ENCODE measurements at places on chromosomes 6 and 20.

DNA sequence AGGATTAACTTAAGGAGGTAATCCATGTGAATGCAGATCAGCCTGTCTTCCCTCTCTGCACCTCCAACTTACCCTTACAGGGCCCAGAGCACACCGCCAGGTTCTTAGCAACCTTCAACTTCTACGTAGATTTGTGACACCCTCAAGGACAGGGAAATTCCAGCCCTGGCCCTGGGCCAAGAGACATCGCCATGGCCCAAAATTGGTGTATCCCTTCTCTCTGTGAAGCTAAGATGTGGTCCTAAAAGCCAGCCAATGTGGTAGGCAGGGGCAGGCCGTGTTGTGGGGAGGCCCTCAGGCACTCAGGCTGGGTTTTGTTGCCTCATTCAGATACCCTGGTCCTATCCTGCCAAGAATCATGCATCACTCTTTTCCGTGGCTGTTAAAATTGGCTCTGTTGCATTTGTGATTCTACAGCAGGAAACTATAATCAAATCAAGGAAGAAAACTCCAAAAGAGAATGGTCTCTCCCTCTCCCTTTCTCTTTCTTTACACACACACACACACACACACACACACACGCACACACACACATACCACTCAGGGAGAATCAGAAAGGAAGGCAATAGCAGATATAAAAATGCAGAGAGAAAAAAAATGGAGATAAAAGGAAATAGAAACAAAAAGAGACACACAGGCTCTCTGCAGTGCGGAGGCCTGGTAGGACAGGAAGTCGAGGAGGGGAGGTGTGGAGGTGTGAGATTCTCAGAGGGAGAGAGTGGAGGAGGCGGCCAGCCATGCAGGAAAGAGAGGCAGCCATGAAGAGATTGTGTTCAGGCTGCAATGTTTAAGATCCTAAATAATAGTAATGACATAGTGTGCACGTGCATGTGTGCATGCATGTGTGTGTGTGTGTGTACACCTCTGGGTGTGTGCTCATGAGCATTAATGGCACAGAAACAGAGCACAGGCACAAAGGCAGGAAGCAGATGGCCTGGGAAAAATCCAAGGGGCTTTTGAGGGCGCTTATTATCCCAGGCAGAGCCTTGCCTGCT lies 201.8 kb upstream of the LRFN2 start:
- no peak for DNase-seq

DNA sequence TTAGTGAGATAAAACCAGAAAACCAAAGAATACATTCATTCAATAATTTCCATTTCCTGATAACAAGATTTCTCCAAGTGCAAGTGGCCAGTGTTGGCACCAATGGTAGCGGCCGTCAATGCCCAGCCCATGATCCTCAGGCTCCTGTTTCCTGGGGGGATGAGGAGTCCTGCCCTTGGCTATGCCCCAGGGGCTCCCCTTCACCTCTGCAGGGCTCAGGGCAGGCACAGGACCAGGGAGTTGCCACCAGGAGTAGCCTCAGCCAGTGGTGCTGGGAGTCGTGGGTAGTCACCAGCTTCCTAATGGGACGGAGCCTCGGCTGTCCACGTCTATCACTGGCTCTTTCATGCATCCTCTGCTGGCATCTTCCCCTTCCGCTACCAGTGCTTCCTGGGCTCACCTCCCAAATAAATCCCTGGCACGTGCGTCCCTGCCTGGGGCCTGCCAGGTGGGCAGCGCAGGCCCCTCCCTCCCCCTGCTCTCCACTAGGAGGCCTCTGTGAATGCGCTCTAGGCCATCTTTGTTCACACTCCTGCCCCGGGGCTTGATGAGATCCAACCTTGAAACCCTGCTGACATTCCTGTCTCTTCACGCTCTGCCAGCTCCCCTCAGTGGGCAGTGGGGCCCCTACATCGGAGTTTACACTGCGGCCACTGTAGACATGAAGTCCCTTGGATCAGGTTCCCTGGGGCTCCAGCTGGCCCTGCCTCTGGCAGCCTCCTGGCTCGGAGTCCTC lies 215.7 kb downstream of the SYNDIG1 start:
- no peak for DNase-seq

DNA sequence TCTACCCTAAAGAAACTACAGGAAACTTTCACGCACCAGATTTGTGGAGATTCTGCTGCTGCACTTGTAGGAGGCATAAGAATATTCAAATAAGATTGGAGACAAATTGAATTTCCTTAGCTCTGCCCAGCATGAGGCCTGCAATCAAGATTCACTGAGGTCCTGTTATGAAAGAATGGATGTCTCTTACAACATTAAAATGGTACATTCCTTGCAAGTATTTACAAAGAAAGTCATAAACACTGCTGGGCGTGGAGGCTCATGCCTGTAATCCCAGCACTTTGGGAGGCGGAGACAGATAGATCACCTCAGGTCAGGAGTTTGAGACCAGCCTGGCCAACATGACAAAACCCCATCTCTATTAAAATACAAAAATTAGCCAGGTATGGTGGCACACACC lies 74.0 kb upstream of the MAP3K4 start:
- no peak for DNase-seq

GRCh38 chr6:157892363-157892877 lies 69.4 kb downstream of the SNX9 start:
- DNase-seq = no peak

DNA sequence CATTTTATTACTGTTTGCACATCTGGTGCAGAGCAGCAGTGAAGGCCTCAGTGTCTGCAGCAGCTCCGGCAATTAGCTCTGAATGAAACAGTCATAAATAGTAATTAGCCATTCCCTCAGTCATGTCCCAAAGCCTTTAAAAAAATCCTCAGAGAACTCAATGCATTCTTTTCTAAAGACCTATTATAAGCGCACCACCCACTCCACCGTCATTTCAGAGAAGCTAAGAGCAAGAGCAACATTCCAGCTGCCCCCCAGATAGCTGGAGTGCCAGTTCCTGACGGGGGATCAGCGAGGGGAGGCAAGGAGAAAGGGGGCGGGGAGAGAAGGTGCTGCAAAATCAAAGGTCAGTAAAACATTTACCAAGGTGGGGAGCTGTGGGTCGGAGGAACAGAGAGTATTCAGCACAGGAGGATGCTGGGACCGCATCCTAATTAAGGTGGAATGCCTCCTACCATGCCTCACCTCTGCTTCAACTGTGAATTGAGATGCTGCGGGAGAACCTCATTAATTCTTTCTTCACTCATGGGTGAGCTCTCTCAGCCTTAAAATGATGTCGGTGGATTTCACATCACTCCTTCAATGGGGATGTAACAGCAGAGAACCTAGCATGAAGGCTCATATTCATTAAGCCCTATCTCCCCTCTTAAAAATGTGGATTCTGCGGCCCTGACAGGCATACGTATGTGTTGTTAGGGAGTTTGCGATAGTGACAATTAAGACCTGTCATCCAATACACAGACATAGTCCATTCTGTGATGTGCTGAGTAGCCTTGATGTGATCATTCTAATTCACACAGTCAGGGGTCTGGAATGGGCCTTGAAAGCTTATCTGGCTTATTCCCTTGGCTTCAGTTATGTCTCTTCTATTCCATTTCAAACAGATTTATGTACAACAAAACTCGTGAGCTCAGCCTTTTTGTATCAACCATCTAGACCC lies 469.5 kb upstream of the NRSN1 start:
- no peak for DNase-seq
